ENCODE measurements at places on chromosomes 16 and 17.

- DNase-seq, result no peak
Measured at GRCh38 chr17:67509390-67510287, 132.6 kb downstream of the PITPNC1 start.

DNA sequence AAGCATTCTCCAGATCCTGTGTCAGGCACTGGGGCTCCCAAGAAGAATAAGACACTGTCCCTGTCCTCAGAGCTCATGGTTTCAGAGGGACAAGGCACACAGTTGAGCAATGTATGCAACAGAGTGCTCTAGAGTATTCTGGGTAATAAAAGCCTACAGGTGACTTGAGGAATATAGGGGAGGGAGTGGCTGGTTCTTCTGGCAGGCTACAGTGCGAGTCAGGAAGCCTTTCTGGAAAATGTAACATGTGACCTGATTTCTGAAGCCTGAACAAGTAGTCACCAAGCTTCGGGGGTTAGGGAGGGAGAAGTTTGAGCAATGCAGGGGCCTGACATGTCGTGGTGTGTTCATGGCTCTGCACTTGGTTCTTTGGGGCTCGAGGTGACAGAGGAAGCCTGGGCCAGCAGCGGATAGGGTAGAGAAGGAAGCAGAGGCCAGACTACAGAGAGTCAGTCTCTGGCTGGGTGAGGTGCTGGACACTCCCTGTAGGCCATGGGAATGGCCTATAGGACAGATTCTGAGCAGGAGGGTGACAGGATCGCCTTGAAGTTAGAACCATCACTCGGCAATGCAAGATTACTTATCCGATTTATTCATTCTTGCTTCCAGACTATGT is 16.0 kb upstream of the LRRC75A start:
- DNase-seq, result no peak

DNA sequence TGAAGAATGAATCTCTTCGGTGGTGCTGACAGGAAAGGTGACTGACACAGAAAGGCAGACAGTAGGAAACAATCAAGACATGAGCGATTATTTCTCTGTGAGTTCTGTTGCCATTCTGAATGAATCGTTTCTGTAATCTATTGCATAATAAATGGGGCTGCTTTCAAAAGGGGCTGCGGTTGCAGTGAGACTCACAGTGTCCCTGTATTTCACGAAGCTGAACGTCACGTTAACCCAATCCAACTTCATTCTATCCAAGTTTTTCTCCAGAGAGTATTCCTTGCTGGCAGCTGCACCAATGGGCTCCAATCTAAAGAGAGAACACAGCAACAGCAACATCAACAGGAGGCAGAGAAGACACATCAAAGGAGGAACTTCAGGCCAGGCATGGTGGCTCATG is 75.4 kb downstream of the DNAH3 start:
- no peak for DNase-seq

DNA sequence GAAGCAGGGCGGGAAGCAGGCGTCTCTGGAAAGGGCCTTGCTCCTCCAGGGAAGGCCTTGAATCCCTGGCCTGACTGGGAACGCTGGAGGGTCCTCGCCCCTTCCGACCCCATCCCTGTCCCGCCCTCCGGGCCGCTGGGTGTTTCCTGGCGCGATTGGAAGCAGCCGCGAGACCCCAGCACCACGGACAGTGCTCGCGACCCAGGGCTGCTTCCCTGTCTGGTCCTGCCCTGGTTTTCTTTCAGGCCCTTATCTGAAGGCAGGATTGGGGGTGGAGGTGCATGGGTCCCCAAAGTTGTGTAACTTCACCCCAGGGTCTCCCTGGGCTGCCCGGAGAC is 2.1 kb downstream of the MGAT5B start:
- no peak for DNase-seq

GRCh38 chr17:19996502-19996901 is 12.7 kb upstream of the SPECC1 start:
- DNase-seq, result no peak
